ENCODE measurements at places on chromosomes 2 and 18.
A peak's percentile ranks its signal among the peaks of the same experiment; 100 is the strongest.

GRCh38 chr2:227103583-227103982, 60.4 kb downstream of the COL4A4 start:
- DNase-seq, result peak; percentile 40

DNA sequence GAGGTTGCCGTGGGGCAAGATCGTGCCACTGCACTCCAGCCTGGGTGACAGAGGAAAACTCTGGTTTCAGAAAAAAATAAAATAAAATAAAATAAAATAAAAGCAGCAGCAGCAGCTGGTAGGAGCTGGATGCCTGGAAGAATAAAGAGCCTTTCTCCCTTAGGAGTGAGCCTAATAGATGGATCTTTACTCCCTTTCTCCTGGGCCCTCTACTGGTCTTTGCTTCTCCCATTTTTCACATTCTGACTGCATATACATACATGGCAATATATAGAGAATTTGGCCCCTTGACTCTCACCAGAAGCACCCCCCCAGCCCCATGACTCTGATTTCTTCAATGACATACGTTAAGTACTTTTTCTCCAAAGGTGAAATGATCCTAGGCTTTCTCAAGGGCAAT, 9.8 kb upstream of the MALT1 start:
- DNase-seq, result no peak

- no peak for DNase-seq
These were observed 192.8 kb upstream of the APCDD1 start for GRCh38 chr18:10261344-10262276.

DNA sequence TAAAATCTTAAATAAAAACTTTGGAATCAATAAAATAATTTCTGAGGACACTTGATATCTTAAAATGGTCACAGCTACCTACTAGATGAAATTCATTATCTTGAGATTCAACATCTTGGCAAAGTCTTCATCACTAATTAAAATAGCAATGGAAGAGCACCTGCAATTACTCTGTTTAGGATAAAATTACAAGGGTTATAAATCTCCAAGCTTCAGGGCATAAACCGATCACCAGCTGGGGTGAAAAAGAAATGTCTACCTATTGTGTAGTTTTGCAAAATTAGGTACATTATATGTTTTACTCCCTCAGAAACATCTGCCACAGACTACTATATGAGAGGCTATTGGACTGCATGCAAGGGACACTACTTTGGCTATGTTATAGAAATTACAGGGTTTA, 327.1 kb downstream of the CCDC178 start:
- DNase-seq, result no peak

GRCh38 chr2:152098496-152099366, at the start of gene CACNB4:
Gene CACNB4, minus strand, starts transcription at chr2:152099044.
- DNase-seq, result no peak

- DNase-seq, result no peak
These were observed 30.6 kb downstream of the GNAL start for GRCh38 chr18:11719621-11720020.

- no peak for DNase-seq
These were observed 130.4 kb downstream of the CCDC74A start for GRCh38 chr2:131657895-131658768.

- DNase-seq, result no peak
These were observed 16.3 kb upstream of the ITGAV start for GRCh38 chr2:186573531-186573930.

DNA sequence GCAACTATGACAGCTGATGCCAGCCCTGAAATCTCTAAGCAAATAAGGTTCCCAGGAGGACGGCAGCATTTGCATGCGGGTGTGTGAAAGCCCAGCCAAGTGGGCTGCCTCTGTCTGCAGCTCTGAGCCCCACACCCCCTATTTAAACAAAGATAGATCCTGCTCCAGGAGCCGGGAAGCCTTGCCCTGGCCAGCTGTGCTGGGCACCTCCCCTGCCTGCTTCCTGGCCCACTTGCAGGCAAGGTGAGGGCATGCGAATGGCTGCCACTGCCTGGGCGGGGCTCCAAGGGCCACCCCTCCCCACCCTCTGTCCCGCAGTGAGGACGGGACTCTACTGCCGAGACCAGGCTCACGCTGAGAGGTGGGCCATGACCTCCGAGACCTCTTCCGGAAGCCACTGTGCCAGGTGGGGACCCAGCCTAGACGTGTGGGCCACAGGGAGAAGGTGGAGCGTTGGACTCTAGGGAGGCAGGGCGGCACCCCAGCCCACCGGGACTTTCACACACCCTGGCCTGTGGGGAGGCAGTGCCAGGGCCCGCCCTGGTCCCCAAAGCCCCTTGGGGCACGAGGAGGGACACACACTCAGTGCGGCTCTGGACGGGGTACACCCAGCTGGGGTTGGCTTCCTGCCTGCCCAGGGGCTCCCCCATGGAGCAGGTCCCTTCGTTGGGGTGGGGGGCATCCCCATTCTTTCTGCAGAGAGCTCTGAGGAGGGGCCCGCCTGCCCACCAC, at the start of gene ANO7:
Gene ANO7, plus strand, starts transcription at position 317 of the 732 bp plus-strand sequence. CDS start 1,387 bp downstream, outside the sequence.
- no peak for DNase-seq

DNA sequence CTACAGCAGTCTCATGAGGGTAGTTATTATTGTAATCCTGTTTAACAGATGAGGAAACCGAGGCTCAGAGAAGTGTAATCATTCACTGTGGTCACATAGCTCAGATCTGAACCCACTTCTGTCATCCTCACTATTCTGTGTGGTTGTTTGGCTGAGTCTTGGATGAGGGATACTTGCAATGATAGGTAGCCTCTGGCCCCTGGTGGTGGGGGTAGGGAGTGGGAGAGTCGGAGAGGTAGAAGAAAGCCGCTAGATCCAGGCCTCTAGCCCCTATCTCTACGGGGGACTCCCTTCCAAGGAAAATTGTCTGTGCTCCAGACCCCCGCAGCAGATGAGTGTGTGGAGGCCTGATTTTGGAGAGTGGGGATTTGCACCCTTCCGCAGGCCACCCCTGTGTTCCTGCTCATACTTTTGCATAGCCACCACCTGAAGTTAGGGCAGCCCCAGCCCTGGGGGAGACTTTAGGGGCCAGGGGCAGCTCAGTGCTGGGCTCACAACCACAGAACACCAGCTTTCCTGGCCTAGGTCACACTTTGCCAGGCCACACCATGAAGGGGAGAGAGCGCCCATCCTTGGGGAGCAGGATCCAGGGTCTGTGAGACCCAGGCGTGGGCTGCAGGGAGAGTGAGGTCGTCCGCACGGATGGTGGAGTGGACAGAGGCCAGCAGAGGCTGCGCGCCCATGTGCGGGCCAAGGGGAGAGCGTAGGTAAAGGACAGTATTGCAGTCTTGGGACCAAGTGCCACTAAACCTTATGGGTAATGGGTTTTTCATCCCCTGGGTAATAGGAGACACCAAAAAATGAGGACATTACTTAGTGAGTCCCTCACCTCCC, 148.2 kb downstream of the GLI2 start:
- no peak for DNase-seq

GRCh38 chr2:174614261-174614660, 16.7 kb upstream of the WIPF1 start:
- DNase-seq, result no peak

- no peak for DNase-seq
These were observed 105.6 kb upstream of the ZNF521 start for GRCh38 chr18:25457601-25458000.

- DNase-seq, result no peak
These were observed at the start of gene TRPM8 for GRCh38 chr2:233917116-233917515. Gene TRPM8, plus strand, starts transcription at chr2:233917373. Its CDS starts 9,165 bp downstream, at chr2:233926538.

DNA sequence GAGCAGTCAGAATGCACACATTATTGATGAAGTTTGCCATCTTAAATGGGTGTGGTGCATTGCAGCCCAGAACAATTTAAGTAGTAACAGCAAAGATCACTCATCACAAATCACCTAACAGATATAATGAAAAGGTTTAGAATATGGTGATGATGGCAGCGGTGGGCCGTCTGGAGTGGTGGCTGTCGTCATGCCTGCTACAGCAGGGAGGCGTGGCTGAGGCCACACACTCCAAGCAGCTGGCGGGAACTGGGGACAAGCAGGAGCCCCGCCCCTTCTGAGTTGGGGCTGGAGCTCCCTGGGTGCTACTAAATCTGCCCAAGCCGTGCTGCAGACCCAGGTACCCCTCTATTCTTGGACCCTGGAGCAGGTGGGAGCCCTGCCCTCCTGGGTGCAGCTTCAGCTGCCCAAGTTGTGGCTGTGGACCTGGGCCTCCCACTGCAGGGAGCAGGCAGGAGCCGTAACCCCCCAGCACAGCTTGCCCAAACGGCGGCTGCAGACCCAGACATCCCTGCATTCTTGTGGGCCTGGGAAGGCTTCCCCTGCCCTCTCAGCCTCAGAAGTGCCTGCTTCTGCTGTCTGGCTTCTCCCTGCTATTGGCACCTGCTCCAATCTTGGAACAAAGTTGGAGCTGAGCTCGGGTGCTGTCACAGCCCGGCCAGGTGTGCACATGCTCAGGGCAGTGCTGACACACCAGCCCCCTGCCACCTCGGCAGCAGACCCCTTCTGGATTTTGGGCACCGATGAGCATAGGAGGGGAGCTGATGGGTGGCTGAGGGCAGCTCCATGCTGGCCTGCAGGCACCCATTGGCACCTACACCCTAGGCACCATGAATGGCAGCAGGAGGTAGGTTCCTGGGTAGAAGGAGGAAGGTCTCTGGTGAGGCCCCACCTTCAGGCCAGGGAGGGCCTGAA, 149.3 kb downstream of the EHBP1 start:
- no peak for DNase-seq

DNA sequence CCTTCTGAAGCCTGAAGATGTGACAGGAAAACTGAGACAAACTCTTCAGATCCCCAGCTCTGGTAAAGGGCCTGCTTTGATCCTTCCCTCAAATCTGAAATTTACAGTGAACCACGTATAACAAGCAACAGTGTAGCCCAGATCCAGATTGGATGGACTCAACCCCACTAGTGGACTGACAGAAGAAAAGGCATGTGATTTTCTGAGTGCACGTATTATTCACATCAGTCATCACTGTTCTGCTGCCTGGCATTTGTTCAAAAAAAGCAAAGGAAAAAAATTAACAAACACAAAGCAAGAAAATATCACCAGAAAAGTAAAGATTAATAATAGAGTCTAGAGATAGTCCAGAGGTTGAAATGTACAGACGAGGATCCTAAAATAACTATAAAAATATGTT, 87.6 kb downstream of the CYRIA start:
- DNase-seq, result no peak
